ENCODE measurements at places on chromosomes 12 and 14.

DNA sequence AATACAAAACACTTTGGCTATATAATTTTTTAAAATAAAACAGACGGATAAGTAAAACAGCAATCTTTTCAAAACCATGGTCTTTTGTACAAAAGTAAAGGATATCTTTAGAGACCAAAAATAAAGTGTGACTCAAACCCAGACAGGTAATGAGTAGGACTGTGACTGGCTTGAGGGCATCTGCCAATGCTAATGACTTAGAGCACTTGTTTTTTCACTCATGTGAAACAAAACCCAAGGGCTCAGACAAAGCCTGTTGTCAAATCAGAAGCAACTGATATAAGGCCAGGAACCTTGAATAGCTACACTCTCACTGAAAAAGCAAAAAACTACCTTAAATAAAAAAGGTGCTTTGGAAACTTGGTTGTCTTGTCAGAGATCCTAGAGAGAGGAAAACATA lies 357.4 kb downstream of the TMEM117 start:
- H3K4me1 ChIP-seq, result no peaks in the 10 kb centered on the region
- H3K4me3 ChIP-seq, result no peak overlapping the region
- no peak overlapping the region for H3K27ac ChIP-seq
- H3K27me3 ChIP-seq, result no peaks in the 10 kb centered on the region
- DNase-seq, result no peak

- H3K36me3 ChIP-seq, result no peaks in the 10 kb centered on the region
- H3K4me1 ChIP-seq, result peaks cover 4% of the 10 kb centered on the region
- no peaks in the 10 kb centered on the region for H3K27me3 ChIP-seq
- no peak for DNase-seq
- no peak overlapping the region for H3K4me3 ChIP-seq
- no peak overlapping the region for H3K27ac ChIP-seq
Measured at GRCh38 chr12:102568276-102568675, 87.9 kb upstream of the IGF1 start.

DNA sequence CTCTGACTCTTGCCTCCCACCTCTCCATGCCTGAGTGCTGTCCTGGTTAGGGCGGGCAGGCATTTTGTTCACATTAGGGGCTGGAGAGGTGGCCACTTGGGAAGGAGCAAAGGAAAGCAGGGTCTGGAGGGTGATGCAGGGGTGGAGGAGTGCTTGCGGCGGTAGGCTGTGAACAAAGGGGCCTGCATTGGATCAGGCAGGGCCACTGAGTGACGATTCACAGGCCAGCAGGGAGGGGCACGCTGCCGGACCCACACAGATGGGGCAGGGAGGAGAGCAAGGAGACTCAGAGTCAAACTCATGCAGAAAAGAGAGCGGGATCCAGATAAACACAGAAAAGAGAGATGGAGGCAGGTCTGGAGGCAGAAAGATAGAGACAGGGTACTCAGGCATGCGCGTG lies 58.4 kb upstream of the TBX3 start:
- no peaks in the 10 kb centered on the region for H3K27me3 ChIP-seq
- H3K4me1 ChIP-seq, result no peaks in the 10 kb centered on the region
- H3K27ac ChIP-seq, result no peak overlapping the region
- no peak for DNase-seq
- no peak overlapping the region for H3K4me3 ChIP-seq

- H3K27me3 ChIP-seq, result no peaks in the 10 kb centered on the region
- H3K36me3 ChIP-seq, result no peaks in the 10 kb centered on the region
- peak overlapping the region; percentile 57 for H3K27ac ChIP-seq
- no peak for DNase-seq
- no peak overlapping the region for H3K4me3 ChIP-seq
Measured at GRCh38 chr12:53208877-53209463, 1.9 kb upstream of the ITGB7 start.

GRCh38 chr12:47882781-47883546 lies 21.8 kb downstream of the VDR start:
- H3K36me3 ChIP-seq, result no peaks in the 10 kb centered on the region
- H3K27me3 ChIP-seq, result no peaks in the 10 kb centered on the region
- H3K27ac ChIP-seq, result no peak overlapping the region

DNA sequence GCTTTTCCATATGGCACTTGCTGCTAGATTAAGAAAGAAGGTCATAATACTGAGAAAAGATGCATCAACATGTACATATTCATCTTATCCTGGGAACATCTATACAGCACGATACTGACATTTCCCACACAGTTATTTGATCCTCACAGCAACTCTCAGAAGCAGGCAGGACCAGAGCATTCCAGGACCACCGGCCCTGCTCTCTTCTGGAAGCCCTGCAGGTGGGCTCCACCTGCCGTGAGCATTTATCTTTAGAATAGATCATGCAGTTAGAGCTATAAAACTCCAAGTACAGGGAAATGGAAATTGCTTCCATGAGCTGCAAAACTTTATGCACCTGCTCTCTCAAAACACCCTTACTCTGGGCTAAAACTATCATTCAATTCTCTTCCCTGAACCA lies 5.5 kb upstream of the BDKRB1 start:
- no peaks in the 10 kb centered on the region for H3K4me1 ChIP-seq
- no peaks in the 10 kb centered on the region for H3K36me3 ChIP-seq
- no peak for DNase-seq
- no peak overlapping the region for H3K27ac ChIP-seq
- H3K27me3 ChIP-seq, result no peaks in the 10 kb centered on the region
- no peak overlapping the region for H3K4me3 ChIP-seq

DNA sequence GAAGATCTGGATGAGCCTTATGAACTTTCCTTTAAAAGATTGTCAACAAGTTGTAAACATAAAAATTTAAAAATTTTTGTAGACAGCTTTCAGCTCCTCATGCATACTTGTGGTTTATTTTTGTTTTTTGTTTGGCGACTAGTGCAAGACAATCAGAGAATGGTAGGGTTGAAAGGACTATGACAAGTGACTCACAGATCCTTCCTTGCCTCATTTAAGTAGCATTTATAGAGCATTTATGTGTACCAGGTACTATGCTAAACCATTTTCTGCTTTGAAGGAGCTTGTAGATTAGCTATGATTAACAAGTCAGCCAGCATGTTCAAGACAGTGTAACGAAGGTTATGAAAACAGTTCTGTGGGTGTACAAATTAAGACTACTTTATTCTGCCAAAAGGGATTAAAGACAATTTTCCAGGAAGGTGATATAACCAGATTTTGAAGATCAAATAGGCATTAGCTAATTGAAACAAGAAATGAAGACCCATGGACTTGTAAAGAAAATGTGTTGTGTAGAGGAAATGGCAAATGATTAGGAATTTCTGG lies 122.0 kb downstream of the PCNX1 start:
- no peaks in the 10 kb centered on the region for H3K4me1 ChIP-seq
- H3K27me3 ChIP-seq, result no peaks in the 10 kb centered on the region

- no peaks in the 10 kb centered on the region for H3K36me3 ChIP-seq
- H3K4me1 ChIP-seq, result no peaks in the 10 kb centered on the region
- no peak overlapping the region for H3K27ac ChIP-seq
- no peak overlapping the region for H3K4me3 ChIP-seq
- H3K27me3 ChIP-seq, result no peaks in the 10 kb centered on the region
- no peak for DNase-seq
Measured at GRCh38 chr12:14283489-14284144, 81.9 kb upstream of the ATF7IP start.

DNA sequence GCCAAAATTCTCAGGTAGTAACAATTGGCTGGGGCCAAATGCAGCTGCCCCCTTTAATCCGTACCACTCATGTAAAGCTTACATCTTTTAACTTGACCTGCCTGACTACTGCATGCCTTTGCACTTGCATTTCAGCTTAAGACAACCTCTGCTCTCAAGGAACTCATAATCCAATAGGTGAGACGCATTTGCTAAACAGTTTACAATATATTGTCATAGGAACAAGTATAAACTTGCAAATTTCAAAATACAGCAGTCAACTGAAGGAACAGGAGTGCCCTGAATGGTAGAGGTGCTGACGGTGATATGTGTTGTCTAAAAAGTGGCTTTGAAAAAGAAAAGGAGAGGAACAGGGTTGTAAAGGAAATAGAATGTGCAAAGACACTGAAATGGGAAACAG lies 3.6 kb upstream of the BRMS1L start:
- no peaks in the 10 kb centered on the region for H3K4me1 ChIP-seq
- H3K27ac ChIP-seq, result no peak overlapping the region
- no peaks in the 10 kb centered on the region for H3K27me3 ChIP-seq
- H3K4me3 ChIP-seq, result no peak overlapping the region
- no peak for DNase-seq

- H3K27me3 ChIP-seq, result no peaks in the 10 kb centered on the region
- H3K36me3 ChIP-seq, result no peaks in the 10 kb centered on the region
- H3K4me1 ChIP-seq, result no peaks in the 10 kb centered on the region
- no peak overlapping the region for H3K27ac ChIP-seq
- no peak for DNase-seq
- no peak overlapping the region for H3K4me3 ChIP-seq
Measured at GRCh38 chr12:16785953-16786352, 180.0 kb upstream of the LMO3 start.

GRCh38 chr14:68051146-68051545 lies 231.6 kb downstream of the RAD51B start:
- DNase-seq, result no peak
- no peaks in the 10 kb centered on the region for H3K36me3 ChIP-seq
- H3K27me3 ChIP-seq, result no peaks in the 10 kb centered on the region
- no peaks in the 10 kb centered on the region for H3K4me1 ChIP-seq

- H3K36me3 ChIP-seq, result no peaks in the 10 kb centered on the region
- no peaks in the 10 kb centered on the region for H3K27me3 ChIP-seq
- no peak for DNase-seq
- no peaks in the 10 kb centered on the region for H3K4me1 ChIP-seq
- no peak overlapping the region for H3K4me3 ChIP-seq
Measured at GRCh38 chr12:127964717-127965116, 302.3 kb upstream of the TMEM132C start.

GRCh38 chr12:26696613-26697092 lies 136.3 kb downstream of the ITPR2 start:
- H3K36me3 ChIP-seq, result no peaks in the 10 kb centered on the region
- no peaks in the 10 kb centered on the region for H3K27me3 ChIP-seq
- H3K4me3 ChIP-seq, result no peak overlapping the region
- H3K27ac ChIP-seq, result no peak overlapping the region

- no peak overlapping the region for H3K4me3 ChIP-seq
- peaks cover 4% of the 10 kb centered on the region for H3K4me1 ChIP-seq
- H3K27me3 ChIP-seq, result no peaks in the 10 kb centered on the region
- no peak for DNase-seq
- no peaks in the 10 kb centered on the region for H3K36me3 ChIP-seq
Measured at GRCh38 chr12:46459861-46460545, 87.4 kb upstream of the SLC38A2 start.

GRCh38 chr12:47134005-47134404 lies 54.2 kb upstream of the AMIGO2 start:
- H3K4me1 ChIP-seq, result no peaks in the 10 kb centered on the region
- no peaks in the 10 kb centered on the region for H3K27me3 ChIP-seq
- no peaks in the 10 kb centered on the region for H3K36me3 ChIP-seq
- no peak for DNase-seq
- H3K4me3 ChIP-seq, result no peak overlapping the region
- H3K27ac ChIP-seq, result no peak overlapping the region

- no peak overlapping the region for H3K4me3 ChIP-seq
- H3K4me1 ChIP-seq, result no peaks in the 10 kb centered on the region
- H3K36me3 ChIP-seq, result no peaks in the 10 kb centered on the region
- H3K27me3 ChIP-seq, result no peaks in the 10 kb centered on the region
- H3K27ac ChIP-seq, result no peak overlapping the region
Measured at GRCh38 chr14:29857551-29857950, 70.1 kb downstream of the PRKD1 start.

- H3K36me3 ChIP-seq, result peaks cover 20% of the 10 kb centered on the region
- H3K4me1 ChIP-seq, result peaks cover 51% of the 10 kb centered on the region
- peak overlapping the region; percentile 99 for H3K27ac ChIP-seq
- no peaks in the 10 kb centered on the region for H3K27me3 ChIP-seq
- H3K4me3 ChIP-seq, result peak overlapping the region; percentile 68
Measured at GRCh38 chr12:52050116-52050757, 1.0 kb upstream of the NR4A1 start.

- H3K36me3 ChIP-seq, result peaks cover 18% of the 10 kb centered on the region
- H3K4me3 ChIP-seq, result no peak overlapping the region
- H3K27ac ChIP-seq, result no peak overlapping the region
- no peak for DNase-seq
- no peaks in the 10 kb centered on the region for H3K4me1 ChIP-seq
- H3K27me3 ChIP-seq, result no peaks in the 10 kb centered on the region
Measured at GRCh38 chr12:13559318-13559978, 362.9 kb downstream of the EMP1 start.

- H3K27ac ChIP-seq, result no peak overlapping the region
- H3K4me1 ChIP-seq, result no peaks in the 10 kb centered on the region
- DNase-seq, result peak; percentile 74
- H3K27me3 ChIP-seq, result no peaks in the 10 kb centered on the region
- H3K36me3 ChIP-seq, result no peaks in the 10 kb centered on the region
Measured at GRCh38 chr14:67837011-67837624, 17.5 kb downstream of the RAD51B start.

- no peak for DNase-seq
- H3K4me1 ChIP-seq, result peaks cover 14% of the 10 kb centered on the region
- H3K4me3 ChIP-seq, result no peak overlapping the region
- H3K27ac ChIP-seq, result no peak overlapping the region
- H3K36me3 ChIP-seq, result no peaks in the 10 kb centered on the region
Measured at GRCh38 chr14:61719344-61720293, 24.3 kb downstream of the HIF1A start.

- DNase-seq, result no peak
- H3K27ac ChIP-seq, result peak overlapping the region; percentile 41
- H3K4me1 ChIP-seq, result no peaks in the 10 kb centered on the region
- no peaks in the 10 kb centered on the region for H3K27me3 ChIP-seq
- H3K36me3 ChIP-seq, result no peaks in the 10 kb centered on the region
Measured at GRCh38 chr12:78121969-78122610, 291.4 kb downstream of the NAV3 start.

GRCh38 chr12:26728205-26729050 lies 104.6 kb downstream of the ITPR2 start:
- H3K27me3 ChIP-seq, result no peaks in the 10 kb centered on the region
- peaks cover 7% of the 10 kb centered on the region for H3K4me1 ChIP-seq
- DNase-seq, result no peak
- H3K27ac ChIP-seq, result no peak overlapping the region
- H3K36me3 ChIP-seq, result no peaks in the 10 kb centered on the region

GRCh38 chr14:90574188-90575131 lies 177.6 kb downstream of the CALM1 start:
- DNase-seq, result no peak
- H3K27me3 ChIP-seq, result no peaks in the 10 kb centered on the region
- no peak overlapping the region for H3K4me3 ChIP-seq
- H3K4me1 ChIP-seq, result no peaks in the 10 kb centered on the region
- H3K27ac ChIP-seq, result no peak overlapping the region
- H3K36me3 ChIP-seq, result no peaks in the 10 kb centered on the region

DNA sequence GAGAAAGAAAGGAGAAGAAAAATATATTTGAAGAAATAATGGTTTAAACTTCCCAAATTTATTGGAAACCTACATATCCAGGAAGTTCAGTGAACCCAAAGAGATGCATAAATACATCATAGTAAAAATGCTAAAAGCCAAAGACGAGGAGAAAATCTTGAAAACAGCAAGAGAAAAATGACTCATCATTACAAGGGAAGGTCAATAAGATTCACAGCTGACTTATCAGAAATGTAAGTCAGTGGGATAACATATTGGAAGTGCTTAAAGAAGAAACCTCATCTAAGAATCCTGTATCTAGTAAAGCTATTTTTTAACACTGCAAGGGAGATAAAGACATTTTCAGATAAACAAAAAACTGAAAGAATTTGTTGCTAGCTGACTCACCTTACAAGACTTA lies 19.9 kb downstream of the RIC8B start:
- no peak for DNase-seq
- no peak overlapping the region for H3K4me3 ChIP-seq
- H3K27ac ChIP-seq, result no peak overlapping the region

- peak overlapping the region; percentile 82 for H3K4me3 ChIP-seq
- H3K36me3 ChIP-seq, result no peaks in the 10 kb centered on the region
- no peaks in the 10 kb centered on the region for H3K27me3 ChIP-seq
- DNase-seq, result peak; percentile 49
Measured at GRCh38 chr12:120903412-120904196, 554 bp downstream of the SPPL3 start.
